Melanocyte of skin (primary cell): ENCODE measurements at places on chromosomes 12 and 14. TPM values are rescaled to one million over a fixed set of nuclear protein-coding genes. Genes with fewer than 3 reads are reported as not detected.

Gene DRAM1
- total RNA-seq: 33.8 and 38.5 TPM in 2 replicates

Gene PZP
- not detected in 2 replicates for total RNA-seq

Gene SPX
- 1.7 and 1.8 TPM in 2 replicates for total RNA-seq

Gene ANG
- total RNA-seq: 5.6 and 7.0 TPM in 2 replicates

Gene JAG2
- 0.15 and 0.67 TPM in 2 replicates for total RNA-seq

Gene ADCY6
- 28.2 and 36.3 TPM in 2 replicates for total RNA-seq

Gene GPR84
- total RNA-seq: under 0.01 TPM in 1 of 2 replicates, not detected in the other

Gene NEMP1
- 13.1 and 16.7 TPM in 2 replicates for total RNA-seq

Gene NTN4
- total RNA-seq: 0.33 TPM in 1 of 2 replicates, not detected in the other

Gene MAGOHB
- total RNA-seq: 11.6 and 13.4 TPM in 2 replicates

Gene SERPINA10
- total RNA-seq: not detected in 2 replicates

Gene ITGA5
- total RNA-seq: 47.3 and 78.5 TPM in 2 replicates

Gene DIO2
- 1.5 TPM in 1 of 2 replicates, not detected in the other for total RNA-seq

Gene ADGRD1
- total RNA-seq: 0.67 and 1.1 TPM in 2 replicates

Gene PRKD1
- 20.3 and 25.4 TPM in 2 replicates for total RNA-seq

Gene LMNTD1
- total RNA-seq: not detected in 2 replicates

Gene PLXNC1
- 250 and 254 TPM in 2 replicates for total RNA-seq

Gene CSRP2
- total RNA-seq: 8.0 and 22.7 TPM in 2 replicates

Gene BMAL2
- 1.1 and 1.4 TPM in 2 replicates for total RNA-seq

Gene CCDC88C
- total RNA-seq: under 0.01 TPM in 1 of 2 replicates, not detected in the other

Gene AKAP5
- total RNA-seq: 0.31 and 0.33 TPM in 2 replicates
